ENCODE measurements at places on chromosomes 7 and 10.

- no peak for DNase-seq
Observed at GRCh38 chr10:60093317-60093716, 187.0 kb upstream of the CCDC6 start.

DNA sequence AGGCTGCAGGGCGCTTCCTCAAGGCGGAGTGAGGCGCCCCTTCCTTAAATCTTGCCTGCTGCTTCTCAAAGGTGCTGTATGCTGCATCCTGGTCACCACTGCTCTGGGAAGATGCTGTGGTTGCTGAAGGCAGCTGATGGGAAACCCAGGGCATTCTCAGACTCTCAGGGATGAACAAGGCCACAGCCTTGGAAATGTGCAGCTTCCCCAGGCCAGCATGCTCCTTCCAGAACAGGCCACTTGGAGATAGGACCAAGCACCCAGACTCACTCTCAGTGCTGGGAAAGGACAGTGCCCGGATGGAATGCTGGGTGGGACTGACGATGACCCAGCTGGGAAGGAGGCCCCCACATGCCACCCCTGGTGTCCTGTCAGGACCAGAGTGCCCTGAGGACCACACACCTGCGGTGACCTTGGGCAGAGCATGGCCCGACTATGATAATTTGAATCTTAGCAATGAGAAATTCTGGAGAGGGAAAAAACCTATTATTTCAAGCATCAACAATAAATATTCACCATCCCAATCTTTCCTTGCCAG lies 235.5 kb downstream of the TNS3 start:
- DNase-seq = peak; percentile 59

DNA sequence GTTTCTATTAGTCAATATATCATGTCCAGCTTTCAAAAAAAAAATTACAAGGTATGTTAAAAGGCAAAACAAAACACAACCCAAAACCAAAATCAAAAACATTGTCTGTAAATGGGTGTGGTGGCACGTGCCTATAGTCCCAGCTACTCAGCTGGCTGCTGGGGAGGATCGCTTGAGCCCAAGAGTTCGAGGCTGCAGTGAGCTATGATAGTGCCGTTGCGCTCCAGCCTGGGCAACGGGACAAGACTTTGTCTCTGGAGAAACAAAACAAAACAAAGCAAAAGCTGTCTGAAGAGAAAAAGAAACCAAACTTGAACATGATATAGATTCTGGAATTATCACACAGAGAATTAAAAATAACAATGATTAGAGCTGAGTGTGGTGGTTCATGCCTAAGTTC lies 10.3 kb upstream of the CPA5 start:
- no peak for DNase-seq

DNA sequence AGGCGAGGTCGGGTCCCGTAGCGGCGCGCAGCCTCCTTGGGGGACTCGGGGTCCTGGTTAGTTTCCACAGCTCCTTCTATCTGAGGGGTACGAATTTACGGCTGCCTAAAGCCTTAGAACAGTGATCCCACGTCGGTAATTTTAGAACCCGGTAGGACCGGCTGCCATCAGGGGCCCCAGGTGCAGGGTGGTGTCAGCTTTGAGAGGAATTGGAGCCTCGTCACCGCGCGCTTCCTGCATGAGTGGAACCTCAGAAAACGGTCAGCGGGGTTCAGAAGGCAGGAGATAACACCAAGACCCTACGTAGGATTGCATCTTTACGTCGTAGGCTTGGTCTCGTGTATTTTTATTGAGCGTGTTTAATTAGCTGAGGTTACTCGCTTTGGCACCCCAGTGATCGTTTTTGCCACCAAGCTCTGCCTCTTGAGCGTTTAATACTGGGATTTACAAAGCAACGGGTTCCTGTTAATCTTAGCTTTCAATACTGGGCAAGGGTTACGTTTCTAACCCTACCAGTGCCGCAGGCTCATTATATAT lies 443 bp downstream of the RNF32 start:
- DNase-seq = no peak

GRCh38 chr10:71725998-71726579 lies 6.5 kb upstream of the C10orf105 start:
- no peak for DNase-seq

DNA sequence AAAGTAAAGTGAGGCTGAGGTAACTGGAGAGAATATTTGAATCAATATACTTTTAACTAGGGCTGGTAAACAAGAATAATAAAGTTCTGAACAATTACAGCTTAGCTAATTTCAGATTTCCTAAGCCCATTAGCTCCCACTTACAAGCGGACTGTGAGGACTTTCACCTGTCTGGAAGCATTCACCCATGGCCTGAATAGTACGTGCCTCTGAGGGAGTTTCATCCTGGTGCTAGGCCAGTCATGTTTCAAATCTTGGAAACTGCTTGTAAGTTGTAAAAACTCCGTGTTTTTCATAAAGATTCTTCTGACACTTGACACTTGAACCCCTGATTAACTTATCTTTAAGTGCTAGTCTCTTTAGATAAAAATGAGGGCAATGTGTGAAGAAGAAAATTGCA lies 975.2 kb upstream of the GHITM start:
- no peak for DNase-seq

GRCh38 chr7:130649004-130649790 lies 19.4 kb downstream of the COPG2 start:
- DNase-seq = no peak

DNA sequence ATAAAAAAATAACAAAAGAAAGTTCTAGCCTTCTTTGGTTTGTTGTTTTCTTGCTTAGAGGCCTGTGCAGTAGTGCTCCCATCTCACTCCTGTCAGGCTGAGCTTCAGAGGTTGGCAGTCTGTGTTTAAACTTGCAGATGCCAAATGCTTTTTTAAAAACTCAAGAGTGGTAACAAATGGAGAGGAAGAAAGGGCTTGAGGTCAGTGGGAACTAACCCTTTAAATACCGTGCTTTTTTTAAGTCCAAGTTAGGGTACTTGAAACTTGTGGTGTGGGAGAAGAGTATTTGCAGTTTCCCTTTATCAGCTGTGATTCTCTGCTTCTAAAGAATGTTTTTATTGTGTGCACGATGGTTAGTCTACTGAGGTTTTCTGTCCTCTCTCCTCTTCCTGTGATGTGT lies 29.4 kb downstream of the ZRANB1 start:
- no peak for DNase-seq

DNA sequence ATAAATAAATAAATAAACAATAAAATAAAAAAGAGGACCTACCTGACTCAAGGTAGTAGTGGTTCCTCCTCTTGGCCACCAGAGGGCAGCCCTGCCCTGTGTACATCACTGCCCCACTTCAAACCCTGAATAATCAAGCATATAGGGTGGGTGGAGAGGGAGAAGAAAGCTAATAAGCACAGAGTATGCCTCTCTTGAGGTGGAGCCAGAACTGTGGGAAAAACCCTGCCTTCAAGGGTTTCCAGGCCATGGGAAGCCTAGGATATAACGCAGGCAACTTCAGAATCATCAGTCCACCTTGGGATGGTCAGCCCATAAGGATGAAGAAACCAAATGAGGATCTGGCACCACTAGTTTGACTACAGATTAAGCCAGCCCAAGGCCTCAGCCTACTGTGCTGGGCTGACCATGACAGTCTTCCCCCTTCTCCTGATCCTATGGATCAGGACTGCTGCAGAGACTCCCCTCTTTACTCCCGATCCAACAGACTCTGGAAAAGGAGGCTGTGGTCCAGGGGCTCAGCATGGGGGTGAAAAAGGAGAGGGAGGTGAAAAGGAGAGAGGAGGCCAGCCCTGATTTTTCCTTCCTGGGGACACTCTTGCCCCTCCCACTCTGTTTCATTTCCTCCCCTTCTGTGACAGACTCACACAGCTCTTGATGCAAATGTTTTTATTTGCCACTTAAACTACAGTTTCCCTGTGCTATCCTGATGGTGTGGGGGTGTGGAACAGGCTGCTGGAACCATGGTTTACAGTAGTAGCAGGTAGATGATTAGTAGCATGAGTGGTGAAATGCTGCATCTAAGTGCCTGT lies 10.1 kb downstream of the AVPI1 start:
- no peak for DNase-seq

GRCh38 chr10:110432084-110432483 lies 65.6 kb upstream of the DUSP5 start:
- DNase-seq = peak; percentile 59

GRCh38 chr10:96306516-96306915 lies 2.3 kb downstream of the DNTT start:
- DNase-seq = no peak

DNA sequence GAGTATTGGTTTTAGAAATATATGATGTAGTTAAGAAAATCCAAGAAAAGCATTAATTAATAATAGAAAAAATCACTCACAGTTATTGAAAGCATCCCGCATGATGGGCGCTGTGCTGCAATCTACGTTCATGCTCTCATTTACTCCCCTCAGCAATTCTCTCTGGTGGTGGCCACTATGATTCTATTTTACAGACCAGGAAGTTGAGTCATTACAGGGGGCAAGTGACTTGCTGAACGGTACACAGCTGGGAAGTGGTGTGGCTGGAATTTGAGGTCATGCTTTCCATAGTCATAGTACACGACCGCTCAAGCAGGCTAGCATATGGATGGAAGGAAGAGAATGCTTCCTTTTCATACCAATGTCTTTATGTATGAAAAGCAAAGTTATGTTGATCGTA lies 117.4 kb downstream of the TES start:
- DNase-seq = no peak

GRCh38 chr7:138746073-138746472 lies 44.9 kb upstream of the SVOPL start:
- no peak for DNase-seq

DNA sequence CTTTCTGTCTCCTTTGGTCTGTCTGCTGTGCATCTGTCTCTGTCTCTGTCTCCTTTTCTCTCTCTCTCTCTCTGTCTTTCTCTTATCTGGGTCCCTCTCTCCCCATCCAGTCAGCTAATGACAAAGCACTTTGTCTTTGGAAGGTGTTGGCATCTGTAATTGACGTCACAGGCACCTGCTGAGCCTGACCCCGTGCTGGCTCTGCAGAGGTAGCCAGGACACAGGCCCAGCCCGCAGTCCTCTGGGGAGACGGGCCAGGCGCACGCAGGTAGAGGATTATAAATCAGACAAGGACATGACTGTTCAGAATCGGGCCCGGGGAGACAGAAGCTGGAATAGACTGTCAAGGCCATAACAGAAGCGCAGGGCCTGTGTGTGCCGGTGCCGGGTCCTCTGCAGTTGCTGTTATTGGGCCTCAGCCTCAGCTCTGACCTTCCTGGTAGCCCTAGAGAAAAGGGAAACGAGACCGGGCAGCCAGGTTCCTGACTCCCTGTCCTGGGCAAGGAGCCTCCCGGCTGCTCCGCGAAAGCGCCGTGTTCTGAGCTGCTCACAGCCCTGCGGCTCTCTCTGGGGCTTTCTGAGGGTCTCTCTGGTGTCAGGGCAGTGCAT lies 10.7 kb upstream of the PSMG3 start:
- no peak for DNase-seq

GRCh38 chr7:26900251-26900650 lies 35.9 kb upstream of the SKAP2 start:
- no peak for DNase-seq

Measured in mesenteric fat pad (tissue), 1 donor.